CD4-positive, alpha-beta T cell treated with Interleukin-4 for 1 hour (primary cell): ENCODE measurements at places on chromosomes 6 and 20.
A peak's percentile ranks its signal among the peaks of the same experiment; 100 is the strongest.

GRCh38 chr6:106099235-106099537, 13.1 kb downstream of the PRDM1 start:
- DNase-seq, result no peak

DNA sequence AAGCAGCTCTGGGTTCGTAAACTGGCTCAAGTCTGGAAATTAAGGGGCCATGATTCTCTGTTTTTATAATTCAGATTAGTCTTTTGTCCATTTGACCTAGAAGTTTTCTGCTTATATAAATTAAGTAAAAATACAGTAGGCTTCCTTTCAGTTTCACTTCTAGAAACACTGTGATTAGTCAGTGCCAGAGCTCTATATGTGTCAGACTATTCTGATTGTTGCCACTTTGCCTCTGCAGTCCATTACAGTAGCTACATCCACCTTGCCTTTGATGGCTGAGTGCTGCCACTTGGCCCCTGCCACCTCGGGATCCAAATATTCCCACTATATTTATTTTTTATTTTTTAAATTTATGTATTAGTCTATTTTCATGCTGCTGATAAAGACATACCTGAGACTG, 7.9 kb downstream of the ZC2HC1B start:
- DNase-seq, result no peak

DNA sequence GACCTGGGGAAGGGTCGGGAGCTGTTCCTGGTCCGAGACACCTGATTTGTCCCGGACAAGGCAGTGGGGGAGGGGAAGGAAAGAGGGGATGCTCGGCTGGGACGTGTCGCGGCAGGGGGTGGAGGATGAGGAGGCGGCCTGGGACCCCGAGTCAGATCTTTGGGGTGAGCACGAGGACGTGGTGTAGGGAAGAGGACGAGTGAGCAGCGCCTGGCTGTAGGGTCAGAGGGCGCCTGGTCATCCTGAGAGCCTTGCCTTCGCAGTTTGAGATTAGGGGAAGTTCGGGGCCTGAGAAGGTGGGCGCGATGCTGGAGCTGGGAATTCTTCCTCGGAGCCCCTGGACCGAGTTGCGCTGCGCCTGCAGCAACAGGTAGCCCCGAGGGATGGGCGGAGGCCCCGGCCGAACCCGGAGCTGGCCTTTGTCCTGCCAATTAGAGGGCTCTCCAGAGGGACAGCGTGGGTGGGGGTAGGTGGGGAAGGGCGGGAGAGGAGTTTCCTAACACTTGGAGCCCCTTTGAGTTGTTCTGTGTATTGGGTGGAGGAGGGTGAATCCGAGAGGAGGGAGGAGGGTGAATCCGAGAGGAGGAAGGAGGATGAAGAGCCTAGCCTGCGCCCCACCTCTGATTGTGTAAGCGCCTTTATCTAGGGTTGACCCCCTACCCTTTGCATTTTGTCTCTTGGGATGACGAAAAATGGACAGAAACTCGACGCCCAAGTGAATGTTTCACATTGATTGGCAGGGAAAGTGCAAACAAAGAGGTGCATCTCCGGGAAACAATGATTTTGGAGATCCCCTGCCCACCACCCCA, 72.0 kb downstream of the SOX4 start:
- no peak for DNase-seq

DNA sequence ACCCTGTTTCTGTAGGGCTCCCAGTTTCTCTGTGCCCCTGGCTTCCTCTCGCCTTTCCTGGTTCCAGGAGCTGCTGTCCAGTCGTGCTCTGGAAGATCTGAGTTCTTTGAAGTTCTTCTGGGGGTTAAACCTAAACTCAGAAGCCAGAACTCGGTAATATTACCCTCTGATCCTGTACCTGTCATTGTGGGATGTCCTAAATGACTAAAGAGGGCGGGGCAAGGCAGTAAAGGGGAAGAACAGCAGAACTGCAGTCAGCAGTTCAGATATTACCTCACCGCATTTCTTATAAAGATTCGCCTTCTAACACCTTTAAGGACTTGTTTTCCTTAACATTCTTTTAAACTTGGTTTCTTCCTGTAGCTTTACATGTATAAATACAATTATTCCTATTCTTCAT, 63.9 kb downstream of the FAM120B start:
- DNase-seq, result no peak

DNA sequence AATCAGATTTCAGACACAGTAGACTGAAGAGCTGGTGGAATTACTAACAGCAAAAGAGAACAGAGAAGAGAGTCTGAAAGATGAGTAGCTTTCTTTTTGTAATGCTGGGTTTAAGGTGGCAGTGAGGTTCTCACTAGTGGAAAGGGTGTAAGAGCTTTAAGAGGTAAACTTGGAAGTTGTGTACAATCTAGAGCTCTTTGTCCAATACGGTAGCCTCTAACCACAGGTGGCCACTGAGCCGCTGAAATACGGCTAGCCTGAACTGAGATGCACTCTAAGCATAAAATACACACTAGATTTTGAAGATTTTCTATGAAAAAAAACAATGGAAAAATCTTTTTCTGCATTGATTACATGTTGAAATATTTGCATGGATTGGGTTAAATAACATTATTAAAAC, 4.0 kb downstream of the ELOVL2 start:
- no peak for DNase-seq

DNA sequence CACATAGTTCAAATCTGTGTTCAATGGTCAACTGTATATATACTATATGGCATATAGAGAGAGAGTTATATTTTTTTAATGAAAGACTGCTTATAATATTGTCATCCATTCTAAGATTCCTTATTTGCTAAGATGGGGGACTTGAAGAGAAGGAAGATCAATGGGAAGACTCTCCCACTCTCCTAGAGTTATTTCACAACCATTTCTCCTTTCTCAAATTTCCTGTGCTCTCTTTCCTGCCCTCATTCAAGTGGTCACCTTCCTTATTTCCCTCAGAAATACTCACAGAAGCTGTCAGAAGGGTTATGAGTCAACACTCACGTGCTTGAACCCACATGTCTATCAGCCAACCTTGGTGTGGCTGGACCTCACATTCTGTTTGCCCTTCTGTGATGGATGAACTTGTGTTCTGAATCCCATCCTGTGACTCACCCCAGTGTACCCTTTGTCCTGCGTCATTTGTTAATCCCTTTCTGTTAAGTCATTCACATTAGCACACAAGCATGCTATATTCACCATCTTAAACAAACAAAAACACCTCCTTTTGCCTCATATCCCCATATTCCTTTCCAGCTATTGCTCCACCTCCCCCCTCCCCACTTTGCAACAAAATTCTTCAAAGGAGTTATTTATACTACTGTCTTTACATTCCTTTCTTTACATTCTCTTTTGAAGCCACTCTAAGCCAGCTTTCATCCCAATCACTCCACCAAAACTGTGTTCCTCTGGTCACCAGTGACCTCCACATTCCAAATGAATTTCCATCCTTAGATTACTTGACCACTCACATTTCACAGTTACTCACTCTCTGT, 279.3 kb upstream of the TCF21 start:
- DNase-seq, result no peak

DNA sequence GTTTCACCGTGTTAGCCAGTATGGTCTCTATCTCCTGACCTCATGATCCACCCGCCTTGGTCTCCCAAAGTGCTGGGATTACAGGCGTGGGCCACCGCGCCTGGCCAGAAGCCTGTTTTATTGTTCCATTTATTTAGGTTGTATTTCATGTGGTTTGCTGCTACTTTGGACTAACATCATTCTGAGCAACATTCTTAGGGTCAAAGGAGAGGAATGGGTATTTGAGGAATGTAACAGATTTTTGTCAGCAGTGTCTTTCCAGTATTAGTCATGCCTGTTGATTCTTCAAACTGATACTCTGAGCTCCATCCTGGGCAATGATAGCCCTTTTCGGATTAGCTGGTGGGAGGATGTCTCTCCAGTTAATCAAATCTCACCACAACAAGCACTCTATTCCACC, 213.0 kb upstream of the CITED2 start:
- no peak for DNase-seq

GRCh38 chr20:39985271-39985827, 703.7 kb downstream of the MAFB start:
- DNase-seq, result no peak

DNA sequence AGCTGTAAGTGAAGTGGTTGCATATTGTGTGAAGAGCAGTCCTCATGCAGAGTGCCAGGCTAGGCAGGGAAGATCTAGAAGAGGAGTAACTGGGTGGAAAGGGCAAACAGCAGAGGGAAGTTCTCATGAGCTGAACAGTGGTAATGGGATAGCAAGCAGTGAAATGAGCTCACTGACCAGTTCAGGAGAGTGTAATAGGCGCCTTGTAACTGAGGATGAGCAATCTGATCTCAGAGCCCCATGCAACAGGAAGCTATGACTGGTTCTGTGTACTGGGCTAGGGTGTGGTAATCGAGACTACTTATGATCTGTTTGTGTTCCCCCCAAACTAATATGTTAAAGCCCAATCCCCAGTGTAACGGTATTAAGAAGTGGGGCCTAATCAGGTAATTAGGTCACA, 98.6 kb downstream of the RFX6 start:
- DNase-seq, result no peak

DNA sequence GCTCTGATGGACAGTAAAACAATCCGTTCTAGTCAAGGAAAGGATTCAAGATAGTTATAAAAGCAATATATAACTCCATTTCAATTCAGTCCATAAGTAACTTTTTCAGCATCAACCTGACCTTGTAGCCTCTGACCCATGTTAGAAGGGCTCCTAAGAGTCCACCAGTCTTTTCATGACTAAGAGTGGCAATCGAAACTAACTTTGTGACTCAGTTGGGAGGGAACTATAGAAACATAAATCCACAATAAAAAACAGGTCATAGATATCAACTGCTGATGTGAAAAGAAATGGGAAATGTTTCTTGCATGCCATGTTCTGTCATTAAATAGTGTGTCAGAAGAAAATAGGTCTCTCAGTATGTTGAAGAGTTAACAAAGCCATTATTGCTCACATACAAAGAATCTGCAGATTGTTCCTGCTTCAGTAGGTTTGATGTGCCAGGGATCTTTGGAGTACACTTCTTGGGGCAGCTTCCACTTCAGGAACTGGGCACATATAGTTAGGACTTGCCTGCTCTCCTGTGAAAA, 16.2 kb upstream of the RBL1 start:
- no peak for DNase-seq

GRCh38 chr6:169894377-169894960, 143.0 kb downstream of the ERMARD start:
- no peak for DNase-seq

- DNase-seq, result no peak
Observed at GRCh38 chr6:6886171-6886885, 221.4 kb upstream of the RREB1 start.

GRCh38 chr6:33974030-33974429, 170.2 kb upstream of the MLN start:
- no peak for DNase-seq

GRCh38 chr20:32449890-32450401, 91.8 kb downstream of the ASXL1 start:
- DNase-seq, result no peak

GRCh38 chr6:56866917-56867522, 87.9 kb upstream of the BEND6 start:
- no peak for DNase-seq

DNA sequence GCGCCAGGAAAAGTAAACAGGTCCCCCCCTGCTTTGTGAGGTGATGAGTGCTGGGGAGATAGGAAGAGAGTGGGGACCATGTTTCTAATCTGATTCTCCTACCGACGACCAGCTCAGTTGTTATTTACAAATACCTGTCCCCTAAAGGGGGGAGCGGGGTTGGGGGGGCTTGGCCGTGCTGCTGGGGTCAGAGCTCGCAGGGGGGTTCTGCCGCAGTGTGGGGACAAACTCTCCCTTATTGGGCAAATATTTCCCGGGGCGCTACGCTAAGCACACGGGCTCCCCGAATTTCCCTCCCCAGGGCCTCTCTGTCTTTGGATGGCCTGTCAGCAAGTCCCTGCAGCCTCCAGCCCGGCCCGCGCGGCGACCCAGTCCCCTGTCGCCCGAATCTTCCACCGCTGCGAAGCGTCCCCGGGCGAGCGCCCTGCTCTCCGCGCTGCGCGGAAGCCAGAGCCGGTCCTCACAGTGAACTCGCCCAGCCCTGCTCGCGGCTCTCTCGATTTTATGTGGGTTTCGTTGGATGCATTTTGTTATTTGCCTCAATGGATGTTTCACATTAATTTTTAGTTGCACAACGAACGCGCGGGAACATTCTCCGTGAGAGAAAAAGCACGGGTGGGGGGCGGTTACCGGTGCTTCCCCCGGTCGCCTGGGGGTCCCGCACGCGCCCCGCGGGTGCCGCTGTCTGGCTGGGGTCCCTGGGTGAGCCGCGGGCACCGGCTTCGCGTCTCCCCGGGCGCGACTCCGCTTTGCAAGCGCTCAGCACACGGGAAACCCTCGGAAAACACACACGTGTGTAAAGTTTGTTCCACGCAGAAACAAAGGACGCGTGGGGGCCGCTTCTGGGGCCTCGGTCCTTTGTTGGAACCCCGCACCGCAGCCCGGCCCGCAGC, 1.5 kb upstream of the STX16 start:
- DNase-seq, result peak; percentile 37

GRCh38 chr6:169339025-169339424, 85.4 kb upstream of the THBS2 start:
- DNase-seq, result no peak

DNA sequence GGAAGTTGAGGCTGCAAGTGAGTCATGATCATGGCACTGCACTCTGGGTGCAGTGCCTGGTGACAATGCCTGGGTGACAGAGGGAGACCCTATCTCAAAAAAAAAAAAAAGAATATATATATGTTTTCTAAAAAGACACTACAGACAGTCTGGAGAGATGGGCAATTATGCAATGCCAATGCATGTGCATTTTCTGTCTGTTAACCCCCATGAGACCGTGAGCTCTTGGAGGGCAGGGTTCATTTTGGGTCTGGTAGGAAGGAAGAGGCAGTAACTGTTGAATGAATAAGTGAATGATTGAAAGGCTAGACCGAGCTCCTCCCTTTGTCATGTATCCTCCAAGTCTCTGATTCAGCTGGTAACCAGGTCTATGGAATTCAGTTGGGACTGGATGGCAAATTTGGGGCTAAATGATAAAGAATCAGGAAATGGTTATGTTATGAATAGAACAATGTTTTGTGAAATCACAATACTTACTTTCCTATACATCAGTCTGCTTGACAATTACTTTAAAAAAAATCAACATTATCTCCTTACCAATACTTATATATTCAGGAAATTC, 5.6 kb upstream of the BLCAP start:
- DNase-seq, result no peak

DNA sequence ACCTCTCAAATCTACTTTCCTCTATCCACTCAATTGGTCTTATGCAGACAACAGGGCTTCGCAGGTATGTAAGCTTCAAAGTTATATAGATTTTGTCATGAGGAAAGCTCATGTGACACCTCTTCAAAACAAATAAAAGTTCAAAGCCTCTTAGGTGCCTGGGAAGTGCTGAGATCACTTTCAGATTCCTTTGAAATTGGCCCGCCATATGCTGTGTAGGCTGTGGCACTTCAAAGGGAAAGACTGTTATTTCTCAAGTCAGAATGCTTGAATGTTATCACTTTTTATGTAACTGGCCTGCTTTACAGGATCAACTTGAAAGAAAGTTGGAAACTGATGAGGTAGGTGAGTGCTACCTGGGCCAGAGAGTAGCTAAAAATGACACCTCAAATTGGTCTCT, 67.1 kb upstream of the GFRAL start:
- no peak for DNase-seq
